Cortex of kidney (tissue), 1 donor: ENCODE measurements at places on chromosomes 5 and 9.

GRCh38 chr5:78761840-78762239, 113.3 kb upstream of the LHFPL2 start:
- no peak for DNase-seq

GRCh38 chr5:66406761-66407336, 189.3 kb upstream of the MAST4 start:
- no peak for DNase-seq

GRCh38 chr5:172219296-172219695, 25.3 kb downstream of the EFCAB9 start:
- no peak for DNase-seq

DNA sequence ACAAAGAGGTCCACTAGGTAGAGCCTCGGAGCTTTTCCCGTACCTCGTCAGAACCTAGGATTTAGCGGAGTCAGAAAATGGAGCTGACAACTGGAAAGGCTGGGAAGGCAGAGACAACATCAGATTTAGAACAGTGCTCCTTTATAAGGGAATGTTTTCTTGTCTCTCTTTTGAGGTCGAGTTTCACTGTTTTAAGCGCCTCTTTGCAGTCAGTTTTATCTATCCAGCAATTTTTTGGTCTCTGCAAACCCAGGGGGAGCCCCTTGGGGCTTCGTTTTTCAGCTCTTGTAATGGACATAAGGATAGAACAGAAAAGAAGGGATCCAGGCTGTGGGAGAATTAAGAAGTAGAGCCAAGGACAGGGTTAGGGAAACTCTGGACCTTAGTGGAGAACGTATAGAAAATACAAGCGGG, 80.5 kb downstream of the FNBP1 start:
- DNase-seq = no peak

DNA sequence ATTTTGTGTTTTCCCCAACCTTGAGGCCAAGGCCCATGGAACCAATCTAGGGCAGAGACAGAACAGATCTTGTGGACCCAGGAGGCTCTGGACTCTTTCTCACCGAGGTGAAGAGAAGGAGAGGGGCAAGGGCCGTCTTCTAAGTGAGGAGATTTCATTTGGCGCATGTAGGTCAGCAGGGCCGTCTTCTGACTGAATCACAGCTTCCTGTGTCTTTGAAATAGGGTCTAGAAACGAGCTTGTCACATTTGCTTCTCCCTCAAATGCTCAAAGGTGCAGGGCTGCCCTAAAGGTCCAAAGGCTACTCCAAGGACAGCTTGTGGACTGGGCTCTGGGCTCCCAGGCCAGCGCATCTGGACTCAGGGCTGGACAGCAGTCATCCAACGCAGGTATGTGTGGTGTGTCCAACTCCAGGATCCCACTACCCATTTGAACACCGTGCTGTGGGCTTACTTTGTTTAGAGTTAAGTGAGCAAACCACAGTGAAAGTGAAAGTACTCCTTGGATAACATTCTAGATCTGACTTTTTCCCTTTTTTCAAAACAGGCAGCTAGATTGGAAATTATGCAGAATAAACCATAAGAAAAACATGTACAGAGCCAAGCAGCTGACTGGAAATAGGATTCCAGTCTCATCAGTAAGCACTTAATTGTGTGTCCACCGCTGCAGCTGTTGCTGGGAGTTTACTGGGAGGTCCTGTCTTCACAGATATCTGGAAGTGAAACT, 357.0 kb downstream of the GADD45G start:
- no peak for DNase-seq

DNA sequence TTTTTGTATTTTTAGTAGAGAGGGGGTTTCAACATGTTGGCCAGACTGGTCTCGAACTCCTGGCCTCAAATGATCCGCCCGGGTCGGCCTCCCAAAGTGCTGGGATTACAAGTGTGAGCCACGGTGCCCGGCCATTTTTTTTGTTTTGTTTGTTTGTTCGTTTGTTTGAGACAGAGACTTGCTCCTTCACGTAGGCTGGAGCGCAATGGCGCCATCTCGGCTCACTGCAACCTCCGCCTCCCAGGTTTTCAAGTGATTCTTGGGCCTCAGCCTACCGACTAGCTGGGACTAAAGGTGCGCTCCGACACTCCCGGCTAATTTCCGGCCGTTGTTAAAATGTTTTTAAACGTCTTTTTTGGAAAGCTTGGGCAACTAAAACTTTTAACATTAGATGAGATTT, 54.0 kb downstream of the SHOC1 start:
- DNase-seq = no peak

GRCh38 chr5:95956021-95956899, 5.4 kb downstream of the ELL2 start:
- no peak for DNase-seq

DNA sequence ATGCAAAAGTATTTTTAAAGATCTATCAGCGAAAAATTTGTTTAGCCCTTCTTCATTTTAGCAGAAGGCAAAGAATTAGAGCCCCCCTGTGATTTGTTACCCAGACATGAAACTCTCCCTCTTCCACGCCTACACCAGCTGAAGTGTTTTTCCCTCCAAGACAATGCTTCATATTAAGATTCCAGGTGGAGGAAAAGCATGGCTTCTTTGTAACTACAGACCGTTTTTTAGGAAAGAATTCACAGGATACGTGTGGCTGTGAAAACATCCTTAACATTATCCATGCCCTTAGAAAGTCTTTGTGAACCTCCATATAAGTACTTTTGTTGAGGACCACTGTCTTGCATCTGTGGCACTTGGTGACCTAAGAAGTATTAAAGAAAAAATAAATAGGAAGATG, 121.8 kb upstream of the MTAP start:
- DNase-seq = no peak

GRCh38 chr5:80076131-80077050, 41.2 kb downstream of the THBS4 start:
- DNase-seq = no peak

GRCh38 chr5:179731791-179732411, 721 bp upstream of the MAML1 start:
- DNase-seq = no peak

GRCh38 chr9:137178939-137179630, 7.2 kb upstream of the TMEM210 start:
- no peak for DNase-seq

- DNase-seq = no peak
These were observed 3.4 kb downstream of the SLC9A3 start for GRCh38 chr5:520850-521226.

- no peak for DNase-seq
These were observed 9.9 kb upstream of the SLC25A48 start for GRCh38 chr5:135824541-135825041.

- DNase-seq = no peak
These were observed 52.9 kb upstream of the PTPDC1 start for GRCh38 chr9:94031380-94031779.

DNA sequence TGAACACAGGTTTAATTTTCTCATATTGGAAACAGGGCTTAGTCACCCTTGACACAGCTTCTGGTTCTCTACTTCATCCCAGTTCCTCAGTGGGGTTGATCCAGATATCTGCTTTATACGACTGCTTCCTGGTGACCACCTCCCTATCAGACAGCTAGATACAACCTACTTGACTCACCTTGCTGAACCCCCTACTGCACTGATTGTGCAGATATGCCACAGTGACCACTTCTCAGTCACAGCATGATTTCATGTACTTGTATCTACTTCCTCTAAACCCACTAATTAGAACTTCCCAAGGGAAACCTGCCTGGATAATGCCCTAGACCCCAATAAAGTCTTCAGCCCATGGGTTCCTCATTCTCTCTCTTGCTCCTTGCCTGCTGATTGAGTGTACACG, 18.4 kb upstream of the RFK start:
- no peak for DNase-seq

GRCh38 chr9:68546596-68547390, 6.1 kb upstream of the TMEM252 start:
- DNase-seq = no peak

GRCh38 chr9:116389541-116390302, 236.1 kb downstream of the PAPPA start:
- no peak for DNase-seq

DNA sequence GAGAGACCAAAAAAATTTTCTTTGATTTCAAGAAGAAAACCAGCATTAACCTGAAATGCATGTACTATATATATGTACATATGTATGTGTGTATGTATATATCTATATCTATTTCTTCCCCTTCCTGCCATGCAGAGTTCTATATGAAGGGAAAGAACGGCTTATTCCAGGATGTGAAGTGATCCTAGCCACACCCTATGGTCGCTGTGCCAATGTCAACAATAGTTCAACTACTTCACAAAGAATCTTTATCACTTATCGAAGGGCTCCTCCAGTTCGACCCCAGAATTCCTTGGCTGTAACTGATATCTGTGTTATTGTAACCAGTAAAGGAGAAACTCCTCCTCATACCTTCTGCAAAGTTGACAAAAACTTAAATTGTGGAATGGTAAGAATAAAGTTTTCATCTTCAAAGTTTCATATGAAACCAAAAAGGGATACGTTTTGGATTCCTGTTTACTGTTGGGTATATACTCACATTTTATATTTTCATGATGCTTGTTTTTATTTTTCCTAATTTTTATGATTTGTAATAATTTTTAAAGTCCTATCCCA, 56.2 kb downstream of the DENND4C start:
- DNase-seq = no peak
